ENCODE measurements at places on chromosomes 7 and 10.

- DNase-seq, result no peak
Measured at GRCh38 chr7:130669085-130669700, 645 bp upstream of the COPG2 start.

DNA sequence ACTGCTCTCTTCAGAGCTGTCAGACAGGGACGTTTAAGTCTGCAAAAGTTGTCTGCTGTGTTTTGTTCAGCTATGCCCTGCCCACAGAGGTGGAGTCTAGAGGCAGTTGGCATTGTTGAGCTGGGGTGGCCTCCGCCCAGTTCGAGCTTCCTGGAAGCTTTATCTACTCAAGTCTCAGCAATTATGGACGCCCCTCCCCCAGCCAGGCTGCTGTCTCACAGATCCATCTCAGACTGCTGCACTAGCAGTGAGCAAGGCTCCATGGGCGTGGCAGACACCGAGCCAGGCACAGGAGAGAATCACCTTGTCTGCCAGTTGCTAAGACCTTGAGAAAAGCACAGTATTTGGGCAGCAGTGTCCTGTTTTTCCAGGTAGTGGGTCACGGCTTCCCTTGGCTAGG is 98.1 kb downstream of the SDHAF3 start:
- no peak for DNase-seq

DNA sequence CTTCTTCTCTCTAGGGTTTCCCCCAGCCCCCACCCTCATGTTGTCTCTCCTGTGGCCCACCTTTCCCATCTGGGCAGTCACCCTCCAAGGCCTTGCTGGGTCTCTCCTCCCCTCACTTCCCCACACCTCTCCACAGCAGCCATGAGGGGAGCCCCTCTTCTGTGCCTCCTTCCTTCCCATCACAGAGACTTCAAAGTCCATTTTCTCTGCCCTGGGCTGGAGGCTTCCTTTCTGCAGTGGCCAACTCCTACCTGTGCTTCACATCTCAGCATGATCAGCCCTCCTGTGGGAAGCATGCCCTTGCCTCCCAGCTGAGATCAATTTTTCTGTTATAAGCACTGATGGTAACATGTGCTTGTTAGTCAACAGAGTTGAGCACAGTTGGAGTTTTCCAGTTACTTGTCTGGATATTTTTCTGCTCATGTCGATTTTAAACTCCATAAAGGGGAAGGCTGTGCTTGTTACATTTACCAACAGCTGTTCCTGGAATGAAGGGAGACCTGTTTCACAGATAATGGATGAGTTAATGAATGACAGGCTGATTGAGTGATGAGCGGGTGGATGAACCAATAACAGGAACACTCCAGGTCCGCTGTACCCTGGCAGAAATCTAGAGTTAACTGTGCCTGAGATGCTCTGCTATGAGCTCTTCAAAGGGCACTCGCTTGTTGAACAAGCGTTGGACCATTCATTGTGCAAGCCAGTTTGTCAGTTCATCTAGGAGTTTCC is 71.4 kb upstream of the PRSS58 start:
- DNase-seq, result no peak

DNA sequence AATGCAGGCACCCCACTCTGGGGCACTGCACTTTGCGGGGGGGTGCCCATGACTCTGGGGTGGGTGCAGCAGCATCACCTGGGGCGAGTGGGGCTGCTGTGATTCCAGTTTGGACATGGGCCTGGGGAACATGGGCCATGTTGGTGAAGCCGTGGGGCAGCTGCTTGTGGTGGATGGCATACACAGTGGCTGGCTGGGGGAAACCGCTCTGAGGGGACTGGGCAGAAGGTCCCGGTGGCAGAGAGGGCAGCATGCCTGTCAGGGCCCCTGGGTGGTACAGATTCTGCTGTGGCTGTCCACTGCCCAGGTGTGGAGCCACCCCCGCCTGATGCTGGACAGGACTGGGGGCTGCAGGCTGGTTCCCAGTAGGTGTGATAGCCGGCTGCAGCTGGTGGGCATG is 57.2 kb downstream of the LRRC72 start:
- DNase-seq, result no peak

DNA sequence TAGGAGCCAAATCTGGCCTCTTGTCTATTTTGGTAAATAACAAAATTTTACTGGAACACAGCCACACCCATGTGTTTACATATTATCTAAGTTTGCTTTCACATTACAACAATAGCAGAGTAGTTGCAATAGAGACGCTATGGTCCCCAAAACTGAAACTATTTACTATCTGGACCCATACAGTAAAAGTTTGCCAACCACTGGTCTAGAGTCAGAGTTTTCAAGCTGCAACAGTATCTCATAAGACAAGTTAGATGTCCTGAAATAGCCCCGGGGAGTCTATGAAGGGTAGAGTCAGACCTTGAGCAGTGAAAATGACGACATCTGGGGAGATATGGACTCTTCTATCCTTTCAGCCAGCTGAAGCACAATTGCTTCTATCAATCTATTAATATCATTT is 74.2 kb downstream of the CTNNA3 start:
- DNase-seq, result no peak

DNA sequence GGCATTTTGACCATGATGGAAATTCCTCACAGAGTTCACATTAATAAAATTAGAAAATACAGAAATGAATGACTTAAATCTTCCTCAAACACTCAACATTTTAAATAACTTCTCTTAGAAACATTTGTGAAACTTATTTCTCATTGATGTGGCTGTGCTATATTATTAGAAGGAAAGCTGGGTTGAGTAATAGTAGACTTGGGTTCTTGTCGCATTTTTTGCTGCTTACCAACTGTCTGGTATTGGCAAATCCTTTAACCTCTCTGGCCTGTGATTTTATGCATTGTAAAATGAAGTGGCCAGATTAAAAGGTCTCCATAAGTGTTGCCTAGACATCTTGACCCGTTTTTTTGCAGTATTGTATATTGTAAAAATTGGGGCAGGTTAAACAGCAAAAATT is 66.5 kb downstream of the VPS50 start:
- peak; percentile 50 for DNase-seq

GRCh38 chr7:139471740-139472353 is 11.6 kb downstream of the KLRG2 start:
- peak; percentile 26 for DNase-seq

GRCh38 chr7:50594734-50595485 is 29.7 kb upstream of the DDC start:
- DNase-seq, result no peak

DNA sequence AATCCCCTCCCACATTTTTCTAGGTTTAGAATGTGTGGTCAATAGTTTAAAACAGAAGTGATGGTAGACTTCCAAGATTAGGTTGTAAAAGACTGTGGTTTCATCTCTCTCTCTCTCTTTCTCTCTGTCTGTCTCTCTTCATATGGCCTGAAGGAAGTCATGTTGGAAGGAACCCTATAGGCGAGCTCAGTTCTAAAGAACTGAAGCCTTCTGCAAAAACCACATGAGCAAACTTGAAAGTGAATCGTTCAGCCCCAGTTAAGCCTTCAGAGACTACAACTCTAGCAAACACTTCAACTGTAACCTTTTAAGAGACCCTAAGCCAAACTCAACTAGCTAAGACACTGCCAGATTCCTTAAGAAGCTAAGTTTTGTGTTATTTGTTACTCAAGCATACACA is 707.5 kb upstream of the LRRTM3 start:
- no peak for DNase-seq

- DNase-seq, result no peak
Measured at GRCh38 chr10:25966844-25967243, 32.8 kb downstream of the MYO3A start.

DNA sequence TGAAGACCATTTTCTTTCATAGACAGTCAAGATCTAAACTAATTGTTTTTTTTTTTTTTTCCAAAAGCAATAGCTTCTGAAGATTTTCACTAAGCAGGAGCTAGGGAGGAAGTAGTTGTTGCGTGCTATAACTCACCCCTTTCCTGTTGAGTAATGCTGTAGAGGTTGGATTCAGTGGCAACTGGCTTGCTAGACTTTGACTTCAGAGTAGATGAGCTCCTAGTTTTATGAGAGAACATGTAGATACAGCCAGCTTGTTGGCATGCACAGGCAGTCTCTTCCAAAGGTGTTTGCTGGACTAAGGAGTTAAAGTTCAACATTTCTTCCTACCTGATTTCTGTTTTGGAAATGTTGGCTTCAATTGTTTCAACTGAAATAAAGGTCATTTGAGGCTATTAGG is 66.2 kb upstream of the MXI1 start:
- peak; percentile 30 for DNase-seq

DNA sequence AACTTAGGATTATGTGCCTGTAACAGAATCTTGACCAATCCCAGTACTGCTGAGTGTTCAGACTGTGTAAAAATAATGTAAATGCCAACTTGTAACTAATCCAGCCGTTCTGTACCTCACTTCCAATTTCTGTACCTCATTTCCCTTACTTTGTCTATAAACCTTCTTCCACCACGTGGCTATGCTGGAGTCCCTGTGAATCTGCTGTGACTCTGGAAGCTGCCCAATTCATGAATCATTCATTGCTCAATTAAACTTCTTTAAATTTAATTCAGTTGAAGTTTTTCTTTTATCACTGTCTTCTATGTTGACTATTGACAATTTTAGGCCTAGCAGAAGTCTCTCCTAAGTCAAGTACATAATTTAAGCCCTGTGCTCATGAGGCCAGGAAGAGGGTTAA is 215.3 kb upstream of the RHOBTB1 start:
- DNase-seq, result peak; percentile 66

GRCh38 chr10:52525761-52526160 is 211.7 kb downstream of the DKK1 start:
- peak; percentile 56 for DNase-seq

- DNase-seq, result no peak
Measured at GRCh38 chr7:29158795-29159423, 12.6 kb upstream of the CPVL start.

DNA sequence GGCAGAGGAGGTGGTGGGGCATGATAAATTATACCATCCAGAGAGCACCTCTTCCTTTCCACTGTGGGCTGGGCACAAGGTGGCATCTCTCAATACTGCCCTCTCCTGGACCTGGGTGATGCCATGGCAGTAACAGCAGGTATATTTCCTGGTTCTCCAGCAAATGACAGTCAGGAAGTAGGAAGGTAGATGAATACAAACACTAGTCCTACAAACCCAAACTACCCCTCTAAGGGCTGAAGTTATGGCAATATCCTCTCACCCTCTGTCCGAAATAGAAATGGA is 1004.9 kb downstream of the KCNMA1 start:
- DNase-seq, result no peak

DNA sequence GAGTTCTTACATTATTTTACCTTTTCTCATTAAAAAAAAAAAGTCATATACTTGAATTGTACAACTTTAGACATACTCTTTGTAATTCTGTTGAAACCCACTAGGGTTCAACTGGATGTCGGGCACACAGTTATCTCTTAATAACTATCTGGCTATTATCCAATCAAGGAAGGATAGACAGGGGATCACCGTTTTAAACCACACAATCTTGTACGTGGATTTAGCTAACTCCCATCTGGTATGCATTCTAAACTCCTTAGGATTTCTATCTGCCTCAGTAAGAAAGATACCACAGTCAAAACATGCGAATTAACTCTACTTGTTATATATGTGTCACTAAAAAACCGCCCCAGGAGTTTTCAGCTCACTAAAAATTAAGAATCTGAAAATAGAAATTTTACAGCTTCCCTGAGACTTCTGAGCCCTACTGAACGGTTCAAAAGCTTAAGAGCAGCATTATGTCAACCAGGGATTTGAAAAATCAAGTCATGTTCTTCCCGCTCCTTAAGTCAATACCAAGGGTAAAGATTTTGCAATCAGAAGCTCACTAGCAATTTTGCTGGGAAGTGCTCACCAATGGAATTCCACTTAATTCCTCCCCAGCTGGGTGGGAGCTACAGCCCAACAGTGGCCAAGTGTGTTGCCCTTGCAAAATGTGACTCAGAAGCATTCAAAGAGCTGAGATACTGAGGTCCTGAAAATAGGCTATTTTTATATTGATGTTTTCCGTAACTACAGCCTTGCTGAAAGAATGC is 267.0 kb downstream of the FRMD4A start:
- peak; percentile 87 for DNase-seq

DNA sequence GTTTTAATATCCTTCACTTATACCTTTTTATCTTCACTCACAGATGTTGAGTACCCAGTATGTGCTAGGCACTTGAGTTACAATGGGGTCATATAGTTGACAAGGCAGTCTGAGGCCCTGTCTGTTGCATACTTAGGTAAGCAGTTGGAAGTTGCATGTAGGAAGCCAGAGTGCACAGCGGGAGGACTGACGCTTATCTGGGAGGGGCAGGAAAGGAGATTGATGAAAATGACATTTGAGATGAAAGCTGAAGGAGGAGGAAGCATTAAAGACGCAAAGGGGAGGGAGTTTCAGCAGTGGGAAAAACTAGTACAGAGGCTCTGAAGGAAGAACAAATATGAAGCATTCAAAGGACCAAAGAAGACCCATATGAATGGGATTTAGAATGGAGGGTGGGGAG is 266.2 kb downstream of the HTR7 start:
- DNase-seq, result no peak

GRCh38 chr10:76150876-76151288 is 719.5 kb downstream of the LRMDA start:
- no peak for DNase-seq

DNA sequence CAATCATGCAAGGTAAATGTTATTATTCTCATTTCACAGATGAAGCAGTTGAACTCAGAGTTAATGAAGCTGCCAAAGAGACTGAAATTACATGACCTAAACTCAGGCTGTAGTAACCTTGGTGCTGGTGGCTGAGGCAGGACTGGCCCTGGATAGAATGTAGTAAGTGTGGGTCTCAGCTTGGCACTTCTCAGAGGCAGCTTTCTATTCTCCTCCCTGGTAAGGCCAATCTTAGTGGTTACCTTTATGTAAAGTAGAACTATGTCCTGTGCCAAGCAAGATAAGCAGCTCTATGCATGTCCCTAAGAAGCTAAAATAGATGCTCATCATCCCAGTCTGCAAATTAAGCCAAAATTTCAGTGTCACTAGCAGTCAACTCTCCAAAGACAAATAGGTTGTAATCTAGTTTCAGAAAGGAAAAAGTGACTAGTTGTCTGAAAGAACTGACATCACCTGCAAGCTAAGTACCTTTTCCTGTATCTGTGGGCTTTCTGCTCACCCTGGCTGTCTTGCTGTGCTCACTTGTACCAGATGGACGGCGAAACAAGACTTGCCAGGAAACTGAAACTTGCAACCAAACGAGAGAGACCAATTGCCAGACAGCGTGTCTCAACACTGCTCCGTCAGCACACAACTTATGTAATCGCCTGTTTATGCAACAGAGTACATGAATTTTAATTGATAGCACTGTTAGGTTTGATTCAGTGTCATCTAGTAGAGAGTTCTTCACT is 43.7 kb downstream of the CH25H start:
- peak; percentile 77 for DNase-seq

- no peak for DNase-seq
Measured at GRCh38 chr10:102191956-102192355, 34.1 kb upstream of the ELOVL3 start.

GRCh38 chr7:111041577-111041976 is 49.4 kb upstream of the LRRN3 start:
- DNase-seq, result peak; percentile 3

DNA sequence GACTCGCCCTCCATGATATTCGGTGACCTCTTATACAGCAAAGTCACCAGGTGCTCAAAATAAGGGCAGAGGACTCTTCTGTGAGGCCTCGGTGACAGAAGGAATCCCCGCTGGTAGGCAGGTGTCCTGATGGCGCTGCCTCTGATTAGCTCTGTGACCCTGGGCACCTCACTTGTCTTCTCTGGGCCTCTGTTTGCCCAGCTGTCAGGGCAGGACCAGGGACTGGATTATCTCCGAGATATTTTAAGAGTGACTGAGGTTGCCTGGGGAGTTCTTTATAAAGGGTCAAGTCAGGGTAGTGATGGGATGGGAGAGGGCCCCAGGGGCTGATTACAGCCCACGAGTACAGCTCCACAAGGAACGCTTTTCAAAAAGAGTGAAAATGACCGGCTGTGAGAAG is 70.9 kb upstream of the SAMD8 start:
- DNase-seq, result no peak

- peak; percentile 3 for DNase-seq
Measured at GRCh38 chr10:123573236-123574108, 92.7 kb upstream of the GPR26 start.
